ENCODE measurements at places on chromosomes 2 and 18.

DNA sequence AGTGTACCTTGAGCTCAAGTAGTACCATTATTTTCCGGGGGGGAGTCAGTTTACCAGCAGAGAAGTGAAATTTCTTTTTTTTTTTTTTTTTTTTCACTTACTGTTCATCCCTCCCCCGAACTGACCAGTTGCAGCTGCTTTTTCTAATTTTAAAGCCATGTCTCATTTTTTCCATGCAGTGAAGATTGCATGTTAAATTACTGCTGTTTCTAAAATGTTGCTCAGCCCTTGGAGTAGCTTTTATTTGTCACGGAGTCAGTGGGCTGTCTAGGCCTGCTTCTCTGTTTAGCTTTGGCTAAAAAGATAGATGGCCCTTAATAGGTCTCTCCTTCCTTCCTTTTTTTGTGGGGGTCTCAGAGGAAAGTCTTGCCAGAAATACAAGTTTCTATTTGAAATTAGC lies 70.2 kb downstream of the NGEF start:
- DNase-seq: no peak

- no peak for DNase-seq
These were observed 8.2 kb upstream of the ALPG start for GRCh38 chr2:232398293-232399034.

DNA sequence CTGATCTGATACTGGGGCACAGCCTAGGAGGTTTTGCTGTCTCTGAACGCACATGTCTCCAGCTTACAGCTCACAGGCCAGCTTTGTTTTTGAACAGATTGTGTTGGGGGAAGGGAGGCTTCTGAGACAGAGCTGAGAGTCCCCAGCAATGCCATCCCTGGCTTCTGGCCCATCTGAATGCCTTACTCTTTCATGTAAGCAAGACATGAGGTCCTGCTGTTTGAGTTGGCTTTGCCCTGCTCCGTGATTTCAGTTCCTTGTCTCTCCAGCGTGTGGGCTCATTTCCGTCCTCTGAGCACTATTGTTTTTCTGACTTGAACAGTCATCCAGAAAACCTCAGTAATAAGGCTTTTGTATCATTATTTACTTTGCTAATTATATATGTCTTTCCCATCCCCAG lies 194.9 kb upstream of the TNP1 start:
- DNase-seq: no peak

DNA sequence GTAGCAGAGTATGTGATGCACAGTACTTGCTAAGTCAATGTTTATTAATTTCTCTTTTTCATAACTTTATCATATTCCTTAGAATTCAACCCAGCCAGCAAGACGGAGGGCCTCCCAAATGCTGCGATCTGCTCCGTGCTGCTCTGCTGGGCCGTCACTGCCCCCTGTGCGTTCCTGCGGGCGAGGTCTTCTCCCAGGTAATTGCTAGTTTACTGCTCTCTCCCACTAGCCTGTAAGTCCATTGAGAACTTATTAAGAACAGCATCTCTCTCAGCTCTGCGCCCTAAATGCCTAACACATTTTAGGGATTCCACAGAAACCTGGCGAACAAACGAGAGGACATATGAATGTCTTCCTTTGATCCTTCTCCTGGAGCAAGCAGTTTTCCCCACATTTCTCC lies 153.6 kb upstream of the ARHGAP28 start:
- DNase-seq: no peak

DNA sequence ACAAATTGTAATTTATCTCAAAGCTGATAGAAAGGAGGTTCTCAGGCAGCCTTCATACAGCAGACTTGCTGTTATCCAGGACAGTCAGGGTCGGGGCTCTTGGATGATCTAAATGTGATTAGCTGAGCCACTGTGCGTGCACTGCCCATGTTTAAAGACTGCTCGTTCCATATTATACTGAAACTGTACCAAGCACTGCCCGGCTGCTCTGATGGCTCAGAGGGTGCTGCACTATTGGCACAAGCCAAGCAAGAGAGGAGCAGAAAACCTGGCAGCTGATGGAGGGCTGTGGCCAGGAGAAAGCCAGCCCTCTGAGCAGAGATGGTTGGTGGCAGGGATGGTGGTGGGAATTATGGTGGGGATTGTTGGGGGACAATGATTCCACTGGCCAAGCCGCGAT lies 63.4 kb downstream of the COL6A3 start:
- no peak for DNase-seq

- DNase-seq: peak; percentile 24
These were observed 75.6 kb upstream of the MGAT5 start for GRCh38 chr2:134178138-134178877.

DNA sequence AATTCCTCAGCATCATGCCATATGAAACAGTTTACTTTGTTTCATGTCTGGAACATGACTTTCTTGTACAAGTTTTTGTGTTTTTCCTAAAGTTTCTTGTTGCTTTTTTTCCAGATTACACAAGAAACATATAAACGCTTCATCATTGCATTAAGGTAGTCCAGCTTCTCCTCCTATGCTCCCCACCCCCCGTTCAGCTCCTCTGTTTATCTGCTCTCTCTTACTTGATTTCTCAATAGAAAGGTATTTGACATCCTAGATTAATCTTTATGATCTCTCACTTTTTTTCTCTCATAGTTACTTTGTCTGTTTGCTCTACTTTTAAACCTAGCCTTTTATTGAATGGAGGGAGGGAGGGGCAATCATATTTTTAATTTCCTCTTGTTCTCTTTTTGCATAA lies 25.4 kb downstream of the SLC40A1 start:
- no peak for DNase-seq

GRCh38 chr2:186540941-186541340 lies 48.9 kb upstream of the ITGAV start:
- no peak for DNase-seq

- no peak for DNase-seq
These were observed 14.9 kb downstream of the STAT1 start for GRCh38 chr2:190999058-190999457.

GRCh38 chr2:22604136-22604535 lies 780.8 kb upstream of the KLHL29 start:
- no peak for DNase-seq

DNA sequence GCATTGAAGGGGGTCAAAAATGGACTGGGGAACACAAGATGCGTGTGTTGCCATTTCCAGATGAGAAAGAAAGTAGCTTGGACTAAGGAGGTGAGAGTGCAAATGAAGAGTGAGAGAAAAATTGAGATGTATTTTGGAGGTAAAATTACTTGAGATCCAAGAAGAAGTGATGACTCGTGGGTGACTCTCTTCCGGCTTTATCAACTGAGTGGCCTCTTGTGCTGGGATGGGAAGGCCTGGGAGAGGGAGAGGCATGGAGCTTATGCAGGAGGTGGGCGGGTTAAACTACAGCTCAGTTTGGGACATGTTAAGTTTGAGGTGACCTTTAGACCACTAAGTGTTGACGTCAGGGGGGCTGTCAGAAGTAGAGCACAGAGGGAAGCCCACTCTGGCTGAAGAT lies 34.9 kb downstream of the SULT1C2 start:
- DNase-seq: no peak

DNA sequence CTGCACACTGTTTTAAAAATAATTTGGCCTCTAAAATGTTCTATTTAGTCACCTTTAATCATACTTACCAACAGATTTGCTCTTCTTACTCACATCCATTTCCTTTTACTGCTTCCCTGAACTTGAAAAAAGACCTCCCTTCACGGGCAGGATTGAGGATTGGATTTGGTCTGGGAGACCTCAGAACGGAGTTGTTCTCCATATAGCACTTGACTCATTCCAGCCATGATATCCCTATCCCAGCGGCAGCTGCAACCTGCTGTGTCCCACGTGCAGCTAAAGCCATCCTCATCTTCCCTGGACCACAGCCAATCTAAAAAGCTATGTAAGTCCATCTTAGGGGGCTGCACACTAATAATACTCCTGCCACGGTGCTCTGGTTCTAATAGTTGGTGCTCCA lies 97.0 kb upstream of the PTPRM start:
- no peak for DNase-seq
